Activated gamma-delta T cell (primary cell): ENCODE measurements at places on chromosomes 4 and X.

DNA sequence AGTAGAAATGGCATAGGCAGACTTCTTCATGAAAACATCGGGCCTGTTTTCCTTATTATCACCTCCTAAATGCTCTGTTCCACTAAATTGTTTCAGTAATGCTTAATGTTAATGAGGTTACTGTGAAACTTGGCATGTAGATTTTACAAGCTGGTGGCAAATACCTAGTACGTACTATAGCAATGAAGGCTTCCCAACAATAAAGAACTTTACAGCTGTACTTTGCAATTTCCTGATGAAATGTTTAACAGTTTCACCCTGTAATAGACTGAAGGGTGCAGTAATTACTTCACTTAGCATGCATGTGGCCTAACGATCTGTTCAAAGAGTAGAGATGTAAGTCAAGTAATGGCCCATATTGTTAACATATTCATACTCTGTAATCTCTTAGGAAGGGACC is 524.7 kb downstream of the IL15 start:
- no peak for DNase-seq

DNA sequence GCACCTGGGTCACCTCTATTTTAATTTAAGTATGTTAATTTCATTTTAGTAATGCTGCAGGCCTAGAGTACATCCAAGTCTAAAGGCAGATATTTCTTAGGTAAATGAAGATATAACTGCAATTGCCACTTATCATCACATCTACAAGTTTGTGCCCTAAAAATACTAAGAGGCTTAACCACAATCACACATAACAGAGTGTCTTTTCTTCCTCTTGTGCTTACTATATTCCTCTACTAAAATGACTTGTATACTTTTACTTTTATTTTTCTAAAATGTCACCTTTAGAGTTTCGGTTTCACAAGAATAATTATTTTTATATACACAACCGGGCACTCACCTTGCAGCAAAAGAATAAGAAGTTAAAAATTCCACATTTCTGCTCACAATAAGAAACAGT is 77.9 kb downstream of the EFHC2 start:
- DNase-seq: no peak

- no peak for DNase-seq
Observed at GRCh38 chr4:76856243-76857073, 41.5 kb downstream of the SOWAHB start.

DNA sequence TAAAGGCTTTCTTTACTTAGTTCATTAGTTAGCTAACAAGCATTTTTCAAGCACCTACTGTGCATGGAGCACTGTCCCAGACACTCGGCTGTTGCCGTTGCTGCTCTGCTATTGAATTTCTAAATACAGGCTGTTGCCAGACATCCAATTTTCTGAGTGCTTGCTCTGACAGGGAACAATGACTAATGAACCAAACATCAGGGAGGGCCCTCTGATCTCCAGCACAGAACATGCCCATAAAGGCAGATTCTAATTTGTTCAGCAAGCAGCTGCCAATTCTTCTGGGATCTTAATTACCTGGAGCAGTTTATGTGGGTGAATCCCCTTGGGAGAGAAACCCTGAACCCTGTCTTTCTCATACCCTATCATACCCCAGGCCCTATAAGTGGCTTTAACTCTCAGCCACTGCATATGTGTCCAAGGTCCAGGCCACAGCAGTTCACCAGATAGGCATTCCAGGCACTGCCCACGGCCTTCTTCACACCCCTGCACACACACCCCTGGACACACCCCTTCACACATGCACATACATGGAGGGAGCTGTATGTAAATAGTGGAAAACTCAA is 27.9 kb downstream of the TSC22D3 start:
- DNase-seq: no peak

GRCh38 chr4:15336410-15337167 is 91.2 kb upstream of the C1QTNF7 start:
- no peak for DNase-seq

- no peak for DNase-seq
Observed at GRCh38 chr4:126939401-126939800, 693.4 kb upstream of the INTU start.

DNA sequence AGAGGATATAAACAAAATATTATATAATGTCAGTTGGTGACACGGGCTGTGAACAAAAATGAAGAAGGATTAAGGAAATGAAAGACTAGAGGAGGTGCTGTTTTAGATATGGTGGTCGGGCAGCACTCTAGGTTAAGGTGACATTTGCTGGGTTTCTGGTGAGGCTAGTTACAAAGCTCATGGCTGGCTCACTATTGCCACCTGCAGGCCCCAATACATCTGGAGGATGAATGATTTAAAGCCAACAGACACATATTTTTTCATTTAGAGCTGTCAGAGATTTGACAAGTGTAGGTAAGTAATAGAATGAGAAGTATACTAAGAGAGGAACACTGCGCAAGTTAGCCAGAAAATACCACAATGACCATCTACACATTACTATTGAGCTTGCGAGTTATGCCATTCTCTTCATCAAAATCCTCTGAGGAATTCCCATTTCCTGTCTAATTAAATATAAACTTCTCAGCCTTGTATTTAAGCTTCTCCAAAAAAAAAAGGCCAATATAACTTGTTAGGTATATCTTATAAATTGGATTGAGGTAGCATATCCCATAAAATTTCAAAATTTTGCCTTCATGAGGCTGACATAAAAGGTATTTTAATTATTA is 6.4 kb upstream of the FGG start:
- DNase-seq: no peak

GRCh38 chr4:112378858-112379257 is 81.7 kb downstream of the ALPK1 start:
- DNase-seq: no peak
